Adrenal gland (tissue), 19 donors: ENCODE measurements at places on chromosomes 11 and 22. TPM values are rescaled to one million over a fixed set of nuclear protein-coding genes. Genes with fewer than 3 reads are reported as not detected.
A peak's percentile ranks its signal among the peaks of the same experiment; 100 is the strongest.

CEP126 gene
- 6.5 TPM for polyA plus RNA-seq

DNA sequence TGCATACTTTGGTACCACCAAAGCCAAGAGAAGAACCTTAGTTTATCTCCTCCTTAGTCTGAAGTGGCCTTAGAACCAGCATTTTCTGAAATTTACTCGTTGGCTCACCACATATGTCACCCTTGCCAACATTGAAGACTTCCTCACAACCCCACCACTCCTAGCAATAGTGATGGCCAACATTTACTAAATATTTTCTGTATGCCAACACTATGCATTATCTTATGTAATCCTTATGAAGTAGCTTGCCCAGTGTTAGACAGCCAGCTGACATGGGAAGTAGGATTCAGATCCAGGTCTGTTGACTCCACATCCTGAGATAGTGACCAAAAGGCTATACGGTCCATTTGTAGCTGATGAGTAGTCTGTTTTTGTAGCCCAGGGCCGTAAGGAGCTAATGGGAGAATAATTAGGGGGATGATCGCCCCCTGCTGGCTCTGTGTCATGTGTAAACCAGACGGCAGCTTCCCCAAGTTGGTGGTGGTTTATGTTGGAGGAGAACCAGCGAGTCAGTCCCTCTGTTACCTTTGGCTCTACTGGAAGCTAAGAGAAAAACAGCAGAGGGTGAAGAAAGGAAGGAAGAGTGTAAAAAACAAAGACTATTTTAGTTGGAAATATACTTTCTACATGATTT is 120.5 kb upstream of the RASSF10 start:
- no peak overlapping the region for H3K4me3 ChIP-seq
- H3K4me1 ChIP-seq = no peaks in the 10 kb centered on the region
- peak; percentile 76 for DNase-seq
- no peaks in the 10 kb centered on the region for H3K36me3 ChIP-seq
- H3K27me3 ChIP-seq = no peaks in the 10 kb centered on the region

C11orf86 gene
- 1.4 TPM for polyA plus RNA-seq

SLC22A6 gene
- polyA plus RNA-seq = not detected

DNA sequence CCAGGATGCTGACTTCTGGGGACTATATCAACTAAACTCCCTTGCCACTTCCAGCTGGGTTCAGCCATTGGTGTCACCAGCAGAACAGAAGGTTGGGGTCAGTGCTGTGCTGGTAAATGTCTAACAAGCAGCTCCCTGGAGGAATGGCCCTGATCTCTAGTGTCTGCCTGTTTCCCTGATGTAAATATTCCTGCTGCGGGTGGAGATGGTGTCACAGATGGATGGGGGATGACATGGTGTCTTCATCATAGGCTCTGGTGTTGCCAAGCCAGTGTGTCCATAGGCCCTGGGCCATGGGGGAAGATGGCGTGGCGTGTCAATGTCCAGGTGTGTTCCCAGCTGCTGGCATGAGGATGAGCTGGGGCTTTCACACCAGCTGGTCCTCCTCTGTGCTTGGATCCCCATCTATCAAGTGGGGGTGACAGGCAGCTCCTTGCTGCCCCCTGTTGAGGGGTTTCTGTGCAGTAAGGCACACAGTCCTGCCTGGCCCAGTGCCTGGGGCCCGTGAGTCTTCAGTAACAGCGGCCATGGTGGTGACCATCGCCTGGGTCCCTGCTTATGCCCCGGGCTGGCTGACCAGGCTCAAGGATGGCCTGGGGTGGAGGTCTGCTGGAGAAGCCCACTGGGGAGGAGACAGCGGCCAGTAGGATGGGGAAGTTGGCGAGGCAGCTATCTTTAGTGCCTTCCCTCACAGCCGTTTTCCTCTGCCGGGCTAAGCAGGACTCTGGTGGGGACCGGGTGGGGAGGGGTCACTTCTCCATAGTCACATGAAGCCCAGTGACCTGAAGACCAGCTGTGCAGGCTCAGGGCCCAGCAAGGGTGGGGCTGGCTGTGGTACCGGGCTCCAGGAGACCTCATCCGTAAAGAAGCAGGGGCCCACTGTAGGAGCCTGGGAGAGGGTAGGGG is 12.7 kb downstream of the RPL3 start:
- no peaks in the 10 kb centered on the region for H3K27me3 ChIP-seq
- no peak for DNase-seq
- peaks cover 17% of the 10 kb centered on the region for H3K4me1 ChIP-seq
- peaks cover 3% of the 10 kb centered on the region for H3K36me3 ChIP-seq
